ENCODE measurements at places on chromosomes 16 and 17.

DNA sequence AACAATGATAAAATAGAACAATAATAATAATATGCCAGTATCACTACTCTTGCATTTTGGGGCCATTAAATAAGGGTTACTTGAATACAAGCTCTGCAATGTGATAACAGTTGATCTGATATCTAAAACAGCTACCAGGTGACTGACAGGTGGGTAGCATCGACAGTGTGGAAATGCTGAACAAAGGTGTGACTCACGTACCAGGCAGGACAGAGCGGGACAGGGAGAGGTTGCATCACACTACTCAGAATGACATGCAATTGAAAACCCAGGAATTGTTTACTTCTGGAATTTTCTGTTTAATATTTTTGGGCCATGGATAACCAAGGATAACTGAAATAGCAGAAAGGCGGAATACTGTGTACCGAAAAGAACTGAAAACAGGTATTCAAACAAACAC lies 15.8 kb upstream of the ZNF19 start:
- DNase-seq = no peak

DNA sequence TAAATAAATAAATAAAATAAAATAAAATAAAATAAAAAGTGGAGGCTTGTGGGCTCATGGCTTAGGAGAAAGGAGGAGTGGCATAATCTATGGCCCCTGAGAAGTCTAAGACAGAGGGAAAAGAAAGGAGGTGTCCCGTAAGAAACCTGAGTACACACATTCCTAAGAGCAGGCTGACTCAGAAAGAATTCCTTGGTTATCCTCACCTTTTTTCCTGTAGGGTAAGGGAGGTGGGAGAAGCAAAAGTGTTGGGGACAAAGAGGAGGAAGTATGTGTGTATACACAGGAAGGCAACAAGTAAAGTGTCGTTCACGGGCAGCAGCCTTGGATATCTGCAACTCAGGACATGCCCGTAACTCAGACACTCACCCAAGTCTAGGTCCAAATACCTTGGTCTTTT lies 29.3 kb downstream of the MARF1 start:
- DNase-seq = no peak

DNA sequence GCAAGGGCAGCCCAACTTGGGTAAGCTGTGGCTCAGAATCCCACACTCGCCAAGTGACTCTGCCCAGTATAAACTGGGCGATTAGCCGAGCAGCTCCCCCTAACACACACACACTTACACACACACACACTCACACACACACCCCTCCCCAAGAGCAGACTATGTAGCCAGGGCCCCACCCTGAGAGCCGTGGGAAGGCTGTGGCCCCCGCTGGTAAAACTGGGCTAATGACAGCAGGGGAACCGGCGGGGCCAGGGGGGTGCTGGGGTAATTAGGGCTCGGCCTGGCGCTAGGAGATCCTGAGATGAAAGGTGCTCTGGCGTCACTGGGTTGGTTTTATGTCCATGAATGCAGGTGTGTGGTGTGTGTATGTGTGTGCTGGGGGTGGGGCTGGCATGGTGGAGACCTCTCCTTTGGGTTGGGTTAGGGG lies 1.1 kb upstream of the THRA start:
- no peak for DNase-seq

DNA sequence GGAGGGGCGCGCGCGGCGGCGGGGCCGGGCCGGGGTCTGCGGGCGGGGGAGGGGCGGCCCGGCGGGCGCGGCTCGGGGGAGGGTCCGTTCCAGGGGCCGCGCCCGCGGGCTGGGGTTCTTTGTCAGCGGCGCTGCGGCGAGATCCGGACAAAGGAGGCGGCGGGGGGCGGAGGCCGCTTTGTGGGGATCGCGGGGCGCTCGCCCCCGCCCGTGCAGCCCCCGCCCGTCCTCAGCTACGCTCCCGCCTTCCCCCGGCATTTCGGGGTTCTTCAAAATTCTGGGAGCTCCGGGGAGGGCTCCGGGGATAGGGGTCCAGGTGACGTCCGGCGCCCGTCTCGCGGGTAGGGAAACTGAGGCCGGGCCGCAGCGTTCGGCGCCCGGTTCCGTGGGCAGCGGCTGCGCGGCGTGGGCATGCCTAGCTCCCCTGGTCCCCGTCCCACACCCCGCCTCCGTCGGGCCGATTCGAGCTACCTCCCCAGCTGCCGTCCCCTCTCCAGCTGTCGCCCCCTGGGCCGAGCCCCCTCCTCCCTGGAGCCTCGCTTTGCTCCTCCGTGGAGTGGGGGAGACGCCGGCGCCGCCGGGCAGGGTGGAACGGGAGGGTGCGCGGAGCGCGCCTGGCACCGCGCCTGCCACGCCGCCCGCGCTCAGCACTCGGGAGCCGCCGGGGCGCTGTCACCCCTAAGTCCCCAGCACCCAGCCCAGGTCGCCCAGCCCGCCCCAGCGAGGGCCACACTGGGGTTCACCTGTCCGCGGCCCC lies 546 bp downstream of the SNN start:
- no peak for DNase-seq

- DNase-seq = no peak
Measured at GRCh38 chr16:86211800-86212199, 298.5 kb upstream of the FOXF1 start.

DNA sequence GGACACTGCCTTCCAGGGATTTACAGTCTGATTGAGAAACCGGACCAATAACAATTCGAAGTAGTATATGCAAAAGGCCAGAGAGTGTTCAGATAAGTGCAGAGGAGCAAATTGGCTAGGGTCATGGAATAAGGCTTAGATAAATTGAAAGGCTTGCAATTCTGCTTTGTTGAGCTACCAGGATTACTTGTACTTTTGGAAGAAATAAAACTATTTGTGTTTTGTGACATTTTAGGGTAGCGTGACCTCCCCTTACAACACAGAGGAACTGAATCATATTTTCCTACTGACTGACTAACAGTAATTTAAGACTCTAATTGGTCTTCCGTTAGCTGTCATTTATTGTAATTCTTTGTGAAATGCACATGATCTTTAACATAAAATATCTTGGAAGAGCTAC lies 104.7 kb downstream of the PITPNC1 start:
- no peak for DNase-seq

DNA sequence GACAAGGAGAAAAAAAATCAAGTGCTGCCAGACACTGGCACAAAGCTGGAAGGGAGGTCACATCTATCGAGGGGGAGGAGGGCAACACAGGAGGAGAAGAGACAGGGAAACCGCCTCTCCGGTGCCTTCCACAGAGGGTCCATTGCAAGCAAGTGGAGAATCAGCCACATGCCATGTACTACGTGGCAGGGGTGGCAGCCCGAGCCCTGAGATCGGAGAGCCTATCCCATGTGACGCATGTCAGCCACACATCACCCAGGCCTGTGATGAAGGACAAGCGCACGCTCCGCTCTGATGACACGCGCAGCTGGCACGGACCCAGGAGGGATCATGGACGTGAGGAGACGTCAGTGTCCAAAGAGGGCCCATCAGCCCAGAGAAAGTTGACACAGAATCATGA lies 30.1 kb downstream of the ADCY9 start:
- DNase-seq = no peak

- no peak for DNase-seq
Measured at GRCh38 chr16:61858988-61859387, 177.2 kb downstream of the CDH8 start.

All from HuH-7.5 (cell line).